ENCODE measurements at places on chromosomes 5 and 9.
A peak's percentile ranks its signal among the peaks of the same experiment; 100 is the strongest.

DNA sequence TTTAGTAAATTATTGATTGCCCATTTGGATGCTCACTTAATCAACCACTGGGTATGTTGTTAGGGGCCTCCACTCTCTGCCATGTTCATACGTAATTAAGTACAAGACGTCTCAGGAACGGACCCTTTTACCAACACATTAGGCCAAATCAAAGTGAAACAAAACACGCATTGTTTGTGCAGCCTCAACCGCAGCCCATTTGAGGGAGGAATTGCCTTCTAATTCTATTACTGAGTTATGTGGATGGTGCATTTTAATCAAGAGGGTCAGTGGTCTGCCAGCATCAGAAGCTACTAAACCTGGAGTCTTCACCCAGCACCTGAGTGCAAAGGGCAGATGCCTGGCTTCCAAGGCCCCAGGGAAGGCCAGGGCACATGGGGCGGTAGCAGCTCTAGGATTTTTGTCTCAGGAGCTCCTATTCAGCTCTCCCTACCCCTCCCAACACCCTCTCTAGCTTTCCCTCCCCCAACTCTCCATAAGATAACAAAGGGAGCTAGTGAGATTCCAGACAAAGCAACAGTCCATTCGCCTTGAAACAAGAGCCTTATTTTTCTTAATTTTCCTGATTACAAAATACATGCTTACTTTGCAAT, 7.9 kb upstream of the MED27 start:
- no peak for DNase-seq

GRCh38 chr9:135090547-135090946, 3.1 kb downstream of the OLFM1 start:
- DNase-seq, result no peak

DNA sequence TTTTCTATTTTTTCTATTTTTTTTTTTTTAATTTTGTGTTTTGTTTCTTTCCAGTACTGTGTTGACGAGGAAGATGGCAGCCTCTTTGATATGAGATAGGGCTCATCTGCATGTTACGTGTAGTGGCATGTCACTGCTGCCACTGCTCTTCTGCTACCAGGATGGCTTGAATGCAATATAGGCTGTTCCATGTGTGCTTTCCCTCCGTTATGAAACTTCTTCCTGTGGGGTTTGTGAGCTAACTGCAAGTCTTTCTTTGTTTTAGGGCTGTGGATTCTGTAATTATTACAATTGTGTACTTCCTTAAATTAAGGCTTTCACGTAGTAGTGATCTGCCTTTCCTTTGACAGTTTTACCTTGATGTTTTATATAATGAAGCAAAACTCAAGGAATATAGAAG, 184.6 kb downstream of the KDM4C start:
- DNase-seq, result no peak

DNA sequence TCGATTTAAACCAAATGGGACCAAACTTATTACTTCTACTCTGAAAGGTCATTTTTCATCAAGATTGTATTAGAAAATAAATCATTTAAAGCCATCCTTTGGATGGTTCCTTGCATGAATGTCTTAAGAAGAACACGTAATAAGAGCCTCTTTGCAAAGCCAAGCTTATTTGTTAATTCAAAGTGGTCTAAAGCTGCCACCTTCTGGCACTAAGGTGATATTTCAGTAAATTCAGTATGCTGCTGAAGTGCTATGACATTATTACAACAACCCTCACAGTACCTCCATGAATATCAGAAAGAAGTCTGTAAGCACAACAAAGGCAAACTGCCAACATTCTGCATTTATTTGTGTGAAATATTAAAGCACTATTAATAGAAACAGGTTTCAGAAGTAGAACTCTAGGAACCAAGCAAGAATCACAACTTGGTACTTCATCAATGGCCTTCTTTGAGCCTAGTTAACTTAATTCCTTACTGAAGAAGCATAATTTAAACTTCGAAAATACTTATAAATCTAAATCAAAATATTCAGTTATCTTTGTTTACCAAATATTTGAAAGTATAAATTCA, 53.1 kb upstream of the TYRP1 start:
- DNase-seq, result no peak

DNA sequence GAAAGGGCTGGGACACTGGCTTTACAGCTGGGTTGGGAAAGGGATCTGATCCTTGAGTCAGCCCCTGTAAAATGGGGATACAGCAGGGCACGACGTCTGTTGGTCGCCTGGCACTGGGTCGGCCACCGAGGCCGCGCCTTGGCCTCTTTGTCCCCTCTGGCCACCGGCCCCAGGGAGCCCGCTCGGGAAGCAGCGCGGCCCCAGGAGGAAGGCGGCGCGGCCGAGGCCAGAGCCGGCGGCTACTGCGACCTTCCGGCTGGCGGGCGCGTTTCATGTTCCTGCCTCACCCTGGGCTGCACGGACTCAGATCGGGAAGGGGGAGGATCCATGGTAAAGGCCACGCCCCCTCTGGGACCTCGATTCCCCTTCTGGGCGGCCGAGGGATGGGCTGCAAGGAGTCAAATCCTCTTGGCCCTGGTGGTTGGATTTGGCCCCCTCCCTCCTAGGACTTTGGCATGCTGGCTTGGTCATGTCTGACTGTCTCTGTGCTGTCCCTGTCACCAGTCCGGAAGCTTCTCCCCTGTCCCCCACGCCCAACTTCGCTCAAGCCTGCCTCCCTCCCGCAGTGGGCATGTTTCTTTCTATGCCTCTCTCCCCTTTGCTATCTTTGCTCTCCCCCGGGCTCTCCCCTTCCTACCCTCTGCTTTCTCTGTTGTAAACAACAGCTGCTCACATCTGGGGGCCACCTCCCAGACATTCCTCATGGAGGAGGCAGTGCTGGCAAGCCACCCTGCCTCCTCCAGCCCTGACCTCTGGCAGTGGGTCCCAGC, 25.8 kb downstream of the FPGS start:
- no peak for DNase-seq

DNA sequence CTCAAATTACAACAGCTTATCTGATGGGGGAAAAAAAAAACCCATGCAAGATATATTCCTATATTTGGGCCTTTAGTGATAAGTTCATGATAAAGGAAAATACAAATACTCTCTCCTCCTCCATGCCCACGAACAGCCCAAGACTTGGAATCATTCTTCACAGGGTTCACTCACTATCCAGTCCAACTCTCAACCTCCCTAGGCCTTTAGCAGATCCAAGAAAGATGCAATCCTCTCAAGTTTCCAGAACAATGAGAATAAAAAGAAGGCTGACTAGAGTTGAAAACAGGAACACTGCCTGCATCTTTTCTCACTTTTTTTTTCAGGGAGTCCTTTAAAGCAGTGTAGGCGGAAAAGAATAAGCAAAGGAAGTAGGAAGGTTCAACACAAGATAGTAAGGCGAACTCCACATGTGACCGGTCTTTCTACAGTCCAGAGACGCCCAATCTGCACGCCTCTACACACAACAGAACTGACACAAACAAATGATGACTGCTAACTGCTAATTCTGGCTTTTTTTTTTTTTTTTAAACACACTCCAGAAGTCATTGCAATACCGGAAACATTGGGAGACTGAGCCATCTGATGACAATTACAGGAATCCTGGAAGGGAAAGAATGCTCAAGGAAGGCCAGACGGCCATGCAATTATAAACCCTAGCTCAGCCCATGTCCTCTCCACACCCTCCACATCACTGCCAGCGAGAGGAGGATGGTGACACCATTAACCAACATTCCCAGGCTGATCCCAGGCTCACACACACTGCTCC, 75.4 kb downstream of the BNC2 start:
- DNase-seq, result no peak

DNA sequence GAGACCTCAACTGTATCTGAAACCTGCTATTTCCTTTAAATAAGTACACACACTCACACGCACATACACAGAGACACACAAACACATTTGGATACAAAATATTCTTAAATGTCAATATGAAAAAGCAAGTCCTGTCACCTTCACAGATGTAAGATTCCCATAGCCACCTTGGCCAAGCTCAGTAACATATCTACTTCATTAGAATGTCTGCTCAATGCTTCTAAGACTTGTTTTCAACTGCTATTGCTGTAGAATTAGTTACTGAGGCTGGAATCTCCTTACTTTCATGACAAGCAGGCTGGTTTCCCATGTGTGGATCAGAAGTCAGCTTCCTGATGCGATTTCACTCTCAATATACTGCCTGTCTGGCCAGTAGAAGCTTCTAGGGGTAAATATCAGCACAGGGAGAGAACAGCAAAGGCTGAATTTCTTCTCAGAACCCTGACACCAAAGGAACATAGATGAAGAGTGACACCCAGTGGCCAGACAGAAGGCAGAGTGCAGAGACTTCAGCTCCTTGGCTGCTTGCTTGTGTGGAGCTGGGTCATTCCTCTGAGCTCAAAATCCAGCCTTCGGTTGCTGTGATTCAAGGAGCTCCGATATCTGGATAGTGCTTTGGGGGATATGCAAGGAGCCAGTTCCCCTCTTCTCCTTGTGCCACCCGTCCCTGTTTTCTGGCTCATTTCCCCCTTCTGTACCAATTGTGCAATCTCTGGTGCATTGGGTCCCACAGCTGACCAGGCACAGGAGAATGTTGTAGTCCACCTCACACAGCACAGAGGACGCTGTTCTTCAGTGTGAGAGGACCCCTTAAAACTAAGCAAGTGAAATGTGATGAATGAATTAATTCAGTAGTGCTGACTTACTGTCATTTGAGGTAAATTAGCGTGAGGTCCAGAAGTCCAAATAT, 26.6 kb upstream of the ABLIM3 start:
- DNase-seq, result peak; percentile 29

- DNase-seq, result no peak
Measured at GRCh38 chr9:120351106-120351505, 228.9 kb downstream of the CDK5RAP2 start.

GRCh38 chr5:74409166-74409706, 231.3 kb downstream of the ENC1 start:
- no peak for DNase-seq

DNA sequence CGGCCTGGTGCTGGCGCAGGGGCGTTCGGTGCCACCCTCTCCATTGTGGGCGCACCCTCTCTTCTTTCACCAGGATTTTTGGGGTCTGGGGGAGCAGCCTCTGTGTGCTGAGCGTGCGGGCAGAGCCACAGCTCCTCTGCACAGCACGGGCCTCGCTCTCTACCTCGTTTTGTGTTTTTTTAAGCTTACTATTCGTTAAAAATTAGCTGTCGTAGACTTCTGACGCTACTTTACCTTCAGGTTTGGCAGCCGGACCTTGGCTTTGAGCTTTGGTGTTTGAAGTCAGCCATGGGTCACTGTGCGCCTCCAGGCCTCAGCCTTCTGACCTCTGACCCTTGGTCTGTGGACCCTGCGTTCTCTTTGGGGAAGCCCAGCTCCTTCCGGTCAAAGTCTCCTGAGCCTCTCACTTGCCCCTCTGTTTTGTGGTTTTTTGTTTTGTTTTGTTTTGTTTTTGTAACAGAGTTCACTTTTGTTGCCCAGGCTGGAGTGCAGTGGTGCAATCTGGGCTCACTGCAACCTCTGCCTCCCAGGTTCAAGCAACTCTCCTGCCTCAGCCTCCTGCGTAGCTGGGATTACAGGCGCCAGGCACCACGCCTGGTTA, 88.2 kb upstream of the CACNA1B start:
- no peak for DNase-seq

- no peak for DNase-seq
Measured at GRCh38 chr5:83956386-83956785, 235.7 kb upstream of the HAPLN1 start.

DNA sequence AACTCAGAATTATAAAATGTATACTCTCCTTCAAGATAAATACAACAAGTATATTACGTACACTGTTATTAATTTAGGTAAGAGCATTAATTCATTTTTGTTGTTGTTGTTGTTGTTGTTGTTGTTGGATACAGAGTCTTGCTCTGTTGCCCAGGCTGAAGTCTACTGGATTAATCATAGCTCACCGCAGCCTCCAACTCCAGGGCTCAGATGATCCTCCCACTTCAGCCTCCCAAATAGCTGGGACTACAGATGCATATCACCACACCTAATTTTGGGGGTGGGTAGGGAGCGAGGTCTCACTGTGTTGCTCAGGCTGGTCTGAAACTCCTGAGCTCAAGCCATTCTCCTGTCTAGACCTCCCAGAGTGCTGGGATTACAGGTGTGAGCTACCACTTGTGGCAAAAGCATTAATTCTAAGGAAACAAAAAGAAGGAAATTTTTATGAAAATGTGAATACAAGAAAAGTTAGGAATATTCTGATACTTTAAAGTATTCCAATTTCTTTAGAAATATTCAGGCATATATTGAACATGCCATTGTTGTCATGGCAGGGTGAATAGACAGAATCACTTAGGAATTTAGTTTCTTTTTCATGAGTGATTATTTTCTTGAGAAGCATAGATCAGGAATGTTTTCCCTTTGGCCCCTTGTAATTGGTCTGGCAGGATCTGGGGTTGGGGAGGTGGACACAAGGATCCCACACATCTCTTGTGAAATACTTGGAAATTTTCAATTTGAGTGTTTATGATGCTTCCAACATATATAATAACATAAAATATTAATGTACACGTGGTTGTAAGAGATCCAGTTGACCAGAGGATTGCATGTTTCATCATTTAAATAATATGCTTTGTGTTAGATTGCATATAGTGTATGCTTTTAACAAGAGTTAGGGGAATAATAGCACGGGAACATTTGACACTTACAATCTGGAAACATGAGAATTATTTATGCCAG, 263.6 kb downstream of the FANCC start:
- DNase-seq, result no peak

- no peak for DNase-seq
Measured at GRCh38 chr9:95202076-95202681, 115.3 kb downstream of the FANCC start.

GRCh38 chr5:146902471-146902870, 23.9 kb upstream of the PPP2R2B start:
- DNase-seq, result no peak

DNA sequence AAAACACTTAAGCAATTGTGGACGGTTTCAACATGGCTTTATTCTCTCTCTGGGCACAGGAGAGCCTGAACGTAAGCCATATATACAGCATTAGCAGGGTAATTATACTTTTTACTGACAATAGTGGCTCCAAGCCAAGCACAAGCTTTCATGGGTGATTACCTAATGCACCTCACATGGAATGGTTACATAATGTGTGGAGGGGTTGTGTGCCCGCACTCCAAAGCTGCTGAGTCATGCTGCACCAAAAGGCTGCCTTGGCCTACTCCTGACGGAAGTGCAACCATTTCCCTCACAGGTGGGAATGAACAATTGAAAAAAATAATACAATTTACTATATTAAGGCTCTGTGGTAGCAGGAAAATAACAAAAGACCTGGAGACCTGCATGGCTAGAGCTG, 86.5 kb upstream of the ATP10B start:
- no peak for DNase-seq

DNA sequence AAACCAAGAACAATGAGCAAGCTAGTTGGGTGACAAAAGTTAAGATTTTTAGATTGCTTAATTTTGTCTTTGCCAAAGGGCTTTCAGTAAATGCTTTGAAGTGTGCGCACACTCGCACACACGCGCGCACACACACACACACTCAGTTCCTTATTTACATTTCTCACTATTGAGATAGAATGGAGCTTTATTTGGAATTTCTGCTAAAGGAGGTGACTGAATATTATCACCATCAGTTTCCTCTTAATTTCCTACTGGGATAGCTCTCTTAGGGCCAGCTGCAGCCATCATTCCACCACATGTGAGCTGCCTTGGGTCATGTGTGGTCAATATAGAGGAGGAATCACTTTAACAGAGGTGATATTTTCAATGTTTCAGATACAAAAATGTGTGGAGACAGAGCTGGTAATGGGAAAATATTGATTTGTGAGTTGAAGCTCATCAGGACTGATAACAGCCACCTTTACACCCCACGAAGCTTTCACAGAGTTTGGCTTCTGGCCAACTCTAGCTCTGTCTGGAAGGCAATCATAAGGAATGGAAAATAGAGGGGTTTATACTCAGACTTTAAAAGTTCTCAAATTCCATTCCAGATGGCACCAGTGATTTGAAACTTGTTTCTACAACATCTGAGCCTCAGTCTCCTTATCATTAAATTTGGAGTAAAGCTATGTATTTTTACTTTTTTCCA, 99.9 kb downstream of the MACIR start:
- no peak for DNase-seq

Measured in GM10248 (cell line).